ENCODE measurements at places on chromosomes 1 and 21. TPM values are rescaled to one million over a fixed set of nuclear protein-coding genes. Genes with fewer than 3 reads are reported as not detected.

KANK4 gene
- 1.6 TPM for total RNA-seq

RGS1 gene
- total RNA-seq = 8.9 TPM

- DNase-seq = no peak
Observed at GRCh38 chr1:227823537-227823936, 8.1 kb downstream of the PRSS38 start.

GRCh38 chr21:17538576-17538975, 25.7 kb downstream of the CXADR start:
- no peak for DNase-seq

DNA sequence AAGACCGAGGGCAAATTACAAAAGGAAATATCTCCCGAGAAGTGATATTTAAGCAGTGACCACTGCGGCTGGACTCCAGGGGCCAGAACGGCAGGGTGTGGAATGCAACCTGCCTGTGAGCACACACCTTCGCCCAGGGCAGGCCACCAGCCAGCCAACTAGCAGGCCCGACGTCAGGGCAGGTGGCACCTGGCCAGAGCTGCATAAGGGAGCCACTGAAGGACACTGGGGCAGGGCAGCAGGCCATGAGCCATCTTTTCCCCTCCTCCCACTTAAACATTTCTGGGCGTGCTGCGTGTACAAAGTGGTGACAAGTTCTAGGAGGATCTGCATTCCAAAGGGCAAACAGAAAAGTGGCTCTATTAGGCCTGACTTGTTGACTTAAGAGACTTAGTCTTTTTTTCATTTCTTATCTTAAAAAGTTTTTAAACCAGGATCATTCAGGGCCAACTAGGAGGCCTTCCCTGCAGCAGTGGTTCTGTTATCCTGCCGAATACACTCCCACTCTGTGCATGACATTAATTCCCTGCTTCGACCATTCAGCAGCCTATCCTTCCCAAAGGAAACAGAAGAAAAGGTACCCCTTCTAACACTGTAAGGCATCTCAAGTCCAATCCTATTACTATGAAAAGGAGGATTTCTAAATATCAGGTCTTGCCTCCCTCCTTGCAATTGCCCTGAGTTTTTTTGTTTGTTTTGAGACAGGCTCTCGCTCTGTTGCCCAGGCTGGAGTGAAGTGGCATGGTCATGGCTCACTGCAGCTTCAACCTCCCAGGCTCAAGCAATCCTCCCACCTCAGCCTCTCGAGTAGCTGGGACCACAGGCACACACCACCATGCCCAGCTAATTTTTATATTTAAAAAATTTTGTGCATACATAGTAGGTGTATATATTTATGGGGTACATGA, 96.3 kb downstream of the BCAR3 start:
- DNase-seq = peak; percentile 97

Measured in mucosa of descending colon (tissue), 3 donors.